AML-193 (cell line): ENCODE measurements at places on chromosomes 2 and 18.

GRCh38 chr18:13810950-13811485 lies 12.9 kb upstream of the MC5R start:
- DNase-seq = no peak

DNA sequence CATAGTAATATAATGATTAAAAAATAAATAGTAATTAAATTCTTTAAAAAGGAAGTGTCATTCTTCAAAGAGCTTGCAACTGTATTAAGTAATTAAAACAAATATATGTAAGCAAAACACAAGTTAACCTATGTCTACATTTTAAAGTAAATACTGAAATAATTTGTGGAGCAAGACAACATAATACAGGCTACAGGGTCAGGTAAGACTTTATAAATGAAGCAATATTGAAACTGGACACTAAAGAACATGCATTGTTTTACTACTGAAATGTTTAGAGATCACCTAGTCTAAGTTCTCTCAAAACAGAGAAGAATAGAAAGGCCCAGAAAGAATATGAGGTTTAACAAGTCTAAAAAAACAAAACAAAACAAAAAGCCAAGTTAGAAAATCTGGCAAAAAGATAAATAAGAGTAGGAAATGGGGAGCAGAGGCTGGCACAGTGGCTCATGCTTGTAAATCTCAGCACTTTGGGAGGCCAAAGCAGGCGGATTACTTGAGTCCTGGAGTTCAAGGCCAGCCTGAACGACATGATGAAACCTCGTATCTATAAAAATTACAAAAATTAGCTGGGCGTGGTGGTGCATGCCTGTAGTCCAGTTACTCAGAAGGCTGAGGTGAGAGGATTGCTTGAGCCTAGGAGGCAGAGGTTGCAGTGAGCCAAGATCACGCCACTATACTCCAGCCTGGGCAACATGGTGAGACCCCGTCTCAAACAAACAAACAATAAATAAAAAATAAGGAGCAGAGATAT lies 34.4 kb downstream of the VPS54 start:
- no peak for DNase-seq

DNA sequence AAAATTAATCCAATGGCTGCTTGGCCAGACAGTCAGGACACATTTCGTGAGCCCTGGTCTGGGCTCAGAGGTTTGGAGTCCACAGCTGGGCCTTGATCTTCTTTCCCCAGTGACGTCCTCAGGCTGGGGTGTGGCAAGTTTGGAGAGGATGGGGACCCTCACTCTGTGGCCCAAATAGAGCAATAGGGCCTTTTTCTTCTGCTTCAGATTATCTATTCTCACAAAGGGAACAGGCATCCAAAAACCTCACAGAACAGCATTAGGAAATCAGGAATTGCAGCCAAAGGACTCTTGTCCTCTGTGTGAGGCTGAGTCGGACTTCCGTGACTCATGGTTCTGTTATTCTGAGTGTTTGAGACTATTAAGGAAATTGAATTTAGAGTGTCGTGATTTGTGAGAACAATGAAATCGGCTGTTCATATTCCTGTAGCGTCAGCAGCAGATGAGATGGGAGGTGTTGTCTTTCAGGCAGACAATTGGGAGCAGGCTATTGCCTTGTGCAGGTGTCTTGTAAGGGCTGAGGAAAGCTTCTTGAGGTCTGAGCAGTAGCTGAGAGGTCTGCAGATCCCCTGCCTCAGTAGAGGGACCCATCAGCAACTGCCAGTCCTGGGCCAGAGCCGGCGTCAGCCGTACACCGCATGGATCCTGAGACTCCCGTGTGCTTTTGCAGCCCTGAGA lies 113.8 kb downstream of the SH3RF3 start:
- no peak for DNase-seq

DNA sequence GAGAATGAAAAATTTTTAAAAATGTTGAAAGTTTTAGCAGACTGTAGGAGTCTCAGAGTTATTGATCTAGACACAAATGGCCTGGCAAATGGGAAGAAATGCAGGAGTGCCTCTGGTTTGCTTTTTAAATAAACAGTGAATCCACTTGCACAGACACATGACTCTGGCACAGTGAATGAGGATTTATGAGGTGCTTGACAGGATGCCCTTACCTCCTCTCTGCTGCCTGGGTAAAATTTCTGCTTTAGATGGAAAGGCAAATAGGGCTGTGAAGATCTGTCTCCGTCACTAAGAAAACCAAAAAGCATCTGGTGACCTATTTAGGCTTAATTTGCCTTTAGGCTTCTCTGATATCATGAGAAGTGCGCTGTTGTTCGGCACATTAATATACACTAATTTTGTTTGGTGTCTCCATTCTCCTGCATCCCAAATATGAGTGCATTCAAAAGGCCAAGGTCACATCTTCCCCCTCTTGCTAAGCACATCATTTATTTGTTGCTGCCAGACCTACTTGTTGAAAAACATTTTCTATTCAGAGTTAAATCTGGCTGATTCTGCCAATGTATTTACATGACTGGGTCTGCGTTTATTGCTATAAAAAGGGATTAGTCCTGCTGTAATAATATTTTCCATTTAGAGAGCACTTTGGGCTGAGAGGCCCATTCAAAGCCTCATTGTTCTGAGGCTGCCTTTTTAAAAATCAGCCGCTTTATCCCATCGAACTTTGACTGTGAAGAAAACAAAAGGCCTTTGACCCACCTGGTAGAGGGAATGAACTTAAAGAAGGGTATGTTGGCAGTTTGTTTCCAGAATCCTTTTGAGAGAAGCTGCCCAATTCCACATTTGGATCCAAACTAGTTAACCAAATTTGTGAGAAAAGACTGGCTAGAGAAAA lies 94.9 kb downstream of the RNF152 start:
- no peak for DNase-seq

GRCh38 chr2:18440141-18440661 lies 120.3 kb downstream of the RDH14 start:
- DNase-seq = no peak

DNA sequence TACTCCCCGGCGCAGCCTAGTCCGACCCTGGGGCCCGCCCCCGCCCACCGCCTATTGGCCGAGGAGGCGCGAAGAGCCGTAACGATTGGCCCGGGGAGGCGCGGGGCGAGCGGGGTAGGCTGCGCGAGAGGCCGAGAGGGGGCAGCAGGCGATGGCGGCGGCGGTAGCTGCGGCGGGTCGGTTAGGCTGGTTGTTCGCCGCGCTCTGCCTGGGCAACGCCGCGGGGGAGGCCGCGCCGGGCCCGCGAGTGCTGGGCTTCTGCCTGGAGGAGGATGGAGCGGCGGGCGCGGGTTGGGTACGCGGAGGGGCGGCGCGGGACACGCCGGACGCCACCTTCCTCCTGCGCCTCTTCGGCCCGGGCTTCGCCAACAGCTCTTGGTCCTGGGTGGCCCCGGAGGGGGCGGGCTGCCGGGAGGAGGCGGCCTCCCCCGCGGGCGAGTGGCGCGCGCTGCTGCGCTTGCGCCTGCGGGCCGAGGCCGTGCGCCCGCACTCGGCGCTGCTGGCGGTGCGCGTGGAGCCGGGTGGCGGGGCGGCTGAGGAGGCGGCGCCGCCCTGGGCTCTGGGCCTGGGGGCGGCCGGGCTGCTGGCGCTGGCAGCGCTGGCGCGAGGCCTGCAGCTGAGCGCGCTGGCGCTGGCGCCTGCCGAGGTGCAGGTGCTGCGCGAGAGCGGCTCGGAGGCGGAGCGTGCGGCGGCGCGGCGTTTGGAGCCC lies at the start of gene CNNM3:
Gene CNNM3 (plus strand): TSS at position 142 of the 709 bp plus-strand sequence. CDS start 10 bp downstream, at position 152.
- DNase-seq = peak; percentile 83

GRCh38 chr2:23760736-23761135 lies 166.2 kb downstream of the ATAD2B start:
- no peak for DNase-seq

GRCh38 chr2:64605991-64606478 lies 47.7 kb downstream of the SERTAD2 start:
- no peak for DNase-seq

GRCh38 chr2:203763241-203763937 lies 57.0 kb downstream of the CD28 start:
- no peak for DNase-seq

- DNase-seq = peak; percentile 38
Observed at GRCh38 chr2:148674063-148675020, 29.8 kb downstream of the EPC2 start.

GRCh38 chr18:33700513-33700976 lies 122.5 kb downstream of the ASXL3 start:
- no peak for DNase-seq

DNA sequence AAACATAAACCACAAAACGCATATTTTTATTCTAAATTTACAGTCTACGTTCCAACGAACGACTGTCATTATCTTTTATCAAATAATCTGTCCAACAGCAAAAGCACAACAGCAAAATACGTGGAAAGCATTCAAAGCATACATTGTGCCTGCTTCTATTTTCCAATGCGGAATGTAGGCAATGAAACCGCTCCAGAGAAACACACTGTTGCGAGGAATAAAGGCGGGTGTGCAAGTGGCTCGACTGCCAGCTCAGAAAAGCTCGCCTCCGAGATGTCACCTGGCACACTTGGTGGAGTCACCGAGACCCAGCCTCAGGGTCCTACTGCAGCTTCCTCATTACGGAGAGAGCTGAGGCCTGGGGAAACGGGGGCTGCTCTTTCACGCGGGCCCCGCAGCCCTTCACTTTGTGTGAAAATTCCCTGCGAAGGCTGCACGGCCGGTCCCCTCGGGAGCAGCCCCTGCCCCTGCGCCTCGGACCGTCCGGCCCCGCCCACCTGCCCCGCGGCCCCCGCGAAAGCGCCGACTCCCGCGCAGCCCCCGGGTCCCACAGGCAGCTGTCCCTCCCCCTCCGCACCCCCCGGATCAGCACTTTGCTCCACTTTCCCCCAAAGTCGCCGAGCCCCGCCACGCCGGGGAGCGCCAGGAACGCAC lies 752 bp downstream of the MGAT4A start:
- peak; percentile 26 for DNase-seq

GRCh38 chr2:227493524-227493923 lies 21.6 kb downstream of the AGFG1 start:
- DNase-seq = no peak

GRCh38 chr2:10285556-10286198 lies 17.0 kb upstream of the HPCAL1 start:
- peak; percentile 90 for DNase-seq

DNA sequence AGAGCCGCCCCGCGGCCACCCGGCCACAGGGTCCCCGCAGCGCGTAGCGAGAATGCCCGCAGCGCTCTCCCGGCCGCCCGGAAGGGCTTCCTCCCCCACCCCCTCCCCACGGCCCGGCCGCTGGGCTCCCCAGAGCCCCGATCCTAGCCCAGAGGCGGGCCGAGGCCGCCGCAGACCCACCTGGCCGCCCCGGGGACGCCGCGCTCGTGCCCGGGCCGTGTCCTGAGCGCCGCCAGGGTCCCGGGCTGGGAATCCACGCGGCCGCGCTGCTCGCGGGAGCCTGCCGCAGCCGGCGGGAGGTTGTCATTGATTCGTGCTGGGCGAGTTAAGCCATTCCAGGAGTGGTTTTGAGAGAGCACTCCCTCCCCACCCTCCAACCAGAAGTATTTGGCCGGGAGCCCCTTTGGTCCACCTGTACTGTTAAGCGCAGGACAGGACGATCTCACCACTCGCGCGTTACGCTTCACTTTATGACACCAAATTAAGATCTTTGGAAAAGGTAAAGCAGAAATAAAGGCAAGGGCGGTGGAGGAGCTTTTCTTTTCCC lies 206.4 kb upstream of the SMAD2 start:
- no peak for DNase-seq

GRCh38 chr2:43542285-43542933 lies 53.4 kb downstream of the THADA start:
- DNase-seq = peak; percentile 55

DNA sequence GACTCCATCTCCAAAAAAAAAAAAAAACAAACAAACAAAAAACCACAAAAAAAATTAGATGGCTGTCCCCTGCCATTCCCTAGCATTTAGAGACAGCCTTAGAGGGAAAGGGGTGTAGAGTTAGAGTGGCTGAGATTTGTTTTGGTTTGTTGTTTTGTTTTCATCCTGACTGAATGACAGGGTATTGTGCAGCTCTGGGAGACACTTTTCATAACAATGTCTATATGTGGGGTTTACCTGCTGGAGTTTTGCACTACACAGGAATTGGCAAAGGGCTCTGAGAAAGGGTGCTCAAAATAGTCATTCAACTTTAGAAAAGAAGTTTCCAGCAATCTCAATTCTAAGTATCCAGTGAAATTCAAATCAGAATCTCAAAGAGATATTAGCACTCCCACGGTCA lies 732.5 kb upstream of the CHAC2 start:
- no peak for DNase-seq

DNA sequence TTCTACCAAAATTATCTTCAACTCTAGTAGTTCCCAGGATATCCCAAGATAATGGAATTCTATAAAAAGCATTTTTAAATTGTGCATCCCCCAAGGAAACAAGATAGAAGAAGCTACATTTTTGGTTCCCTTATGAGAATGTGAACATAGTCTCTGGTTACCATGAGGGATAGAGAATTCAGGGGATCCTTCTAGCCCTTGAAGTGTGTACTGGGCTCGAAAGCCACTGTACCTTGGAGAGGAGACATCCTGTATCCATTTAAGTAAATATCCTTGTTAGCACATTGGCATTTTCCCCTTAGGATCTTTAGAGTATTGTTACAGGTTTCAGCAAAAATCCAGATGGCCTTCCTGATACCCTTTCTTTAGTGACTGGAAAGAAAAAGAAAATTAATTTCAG lies 228.5 kb downstream of the RTP5 start:
- DNase-seq = no peak

GRCh38 chr2:176092270-176093144 lies at the start of gene HOXD13:
TSS of gene HOXD13 (plus strand) at chr2:176092721. CDS start at chr2:176092891, 170 bp downstream.
- DNase-seq = no peak

DNA sequence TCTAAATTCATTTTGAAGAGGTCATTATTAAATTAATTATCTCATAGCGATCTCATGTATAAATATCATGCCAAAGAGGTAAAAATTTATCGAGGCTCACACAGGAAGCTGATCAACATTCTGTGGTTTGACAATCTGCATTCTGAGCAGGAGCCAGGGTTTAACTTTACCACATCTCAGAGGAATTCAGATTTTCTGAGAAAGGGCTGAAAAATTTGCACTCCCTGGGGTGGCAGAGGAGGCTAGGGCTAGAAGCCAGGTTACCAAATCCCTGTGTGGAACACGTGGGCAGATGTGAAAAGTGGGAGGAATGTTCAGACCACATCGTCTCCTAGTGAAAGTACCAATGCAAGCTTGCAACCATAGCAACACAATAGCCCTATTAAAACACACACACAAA lies 63.5 kb upstream of the CTLA4 start:
- DNase-seq = no peak

- no peak for DNase-seq
Observed at GRCh38 chr2:128306081-128306930, 12.4 kb downstream of the HS6ST1 start.

- no peak for DNase-seq
Observed at GRCh38 chr2:240125742-240126141, 10.4 kb downstream of the COPS9 start.

DNA sequence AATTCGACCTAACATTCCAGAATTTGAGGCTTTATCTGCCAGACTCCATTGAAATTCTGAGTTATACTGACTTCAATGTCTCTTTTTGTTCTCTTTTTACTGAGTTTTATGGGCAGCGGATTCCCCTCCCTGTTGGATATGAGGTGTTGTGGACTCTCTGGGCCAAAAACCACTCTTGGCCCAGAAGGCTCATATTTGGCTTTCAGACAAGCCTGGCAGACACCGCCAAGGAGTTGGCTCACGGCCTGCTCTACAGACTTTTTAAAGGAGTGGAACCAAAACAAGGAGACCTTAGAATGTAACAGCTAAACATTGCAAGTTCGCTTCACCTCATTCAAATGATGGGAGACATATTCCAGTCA lies 206.4 kb upstream of the NCKAP5 start:
- DNase-seq = no peak
